ENCODE measurements at places on chromosomes 6 and 20.

- no peak for DNase-seq
These were observed 58.2 kb downstream of the NFATC2 start for GRCh38 chr20:51484141-51484815.

- no peak for DNase-seq
These were observed 17.3 kb upstream of the SNRPB2 start for GRCh38 chr20:16712511-16712947.

DNA sequence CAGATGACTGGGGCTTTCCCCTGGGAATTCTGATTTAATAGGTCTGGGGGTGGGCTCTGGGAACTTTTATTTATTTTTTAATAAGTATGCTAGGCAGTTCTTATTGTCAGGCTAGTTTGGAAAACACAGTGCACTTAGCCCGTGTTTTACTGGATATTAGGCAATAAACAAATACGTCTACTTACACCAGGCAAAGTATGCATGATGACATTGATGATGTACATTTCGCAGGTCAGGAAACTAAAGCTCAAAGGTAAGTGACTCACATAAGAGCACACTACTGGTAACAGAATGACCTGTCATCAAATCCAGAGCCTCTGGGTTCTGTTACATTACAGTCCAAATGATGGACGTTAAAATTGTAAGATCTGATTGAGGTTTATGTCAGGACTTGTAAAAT, 144.4 kb upstream of the EXOC2 start:
- no peak for DNase-seq

- DNase-seq, result no peak
These were observed 165.4 kb downstream of the QKI start for GRCh38 chr6:163579880-163580295.

DNA sequence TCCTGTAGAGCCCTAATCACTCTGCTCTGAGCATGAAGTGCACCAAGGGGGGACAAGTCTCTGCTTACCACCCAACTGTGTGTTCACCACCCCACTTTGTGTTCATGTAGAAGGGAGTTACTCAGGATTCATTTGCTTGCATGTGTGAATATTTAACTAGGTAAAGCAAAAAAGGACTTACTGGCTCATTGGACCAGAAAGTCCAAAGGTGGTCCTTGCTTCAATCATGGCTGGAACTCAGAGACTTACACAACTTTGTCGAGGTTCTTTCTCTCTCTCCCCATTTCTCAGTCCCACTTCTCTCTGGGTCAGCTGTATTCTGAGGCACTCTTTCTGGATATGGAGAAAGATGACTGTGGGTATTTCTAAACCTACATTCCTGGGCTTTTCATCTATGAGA, 4.0 kb downstream of the TMEM200A start:
- no peak for DNase-seq

Data from HT-29 (cell line).